Suppressor macrophage treated with lipopolysaccharide for 1 hour (primary cell): ENCODE measurements at places on chromosomes 3 and 15.
A peak's percentile ranks its signal among the peaks of the same experiment; 100 is the strongest.

DNA sequence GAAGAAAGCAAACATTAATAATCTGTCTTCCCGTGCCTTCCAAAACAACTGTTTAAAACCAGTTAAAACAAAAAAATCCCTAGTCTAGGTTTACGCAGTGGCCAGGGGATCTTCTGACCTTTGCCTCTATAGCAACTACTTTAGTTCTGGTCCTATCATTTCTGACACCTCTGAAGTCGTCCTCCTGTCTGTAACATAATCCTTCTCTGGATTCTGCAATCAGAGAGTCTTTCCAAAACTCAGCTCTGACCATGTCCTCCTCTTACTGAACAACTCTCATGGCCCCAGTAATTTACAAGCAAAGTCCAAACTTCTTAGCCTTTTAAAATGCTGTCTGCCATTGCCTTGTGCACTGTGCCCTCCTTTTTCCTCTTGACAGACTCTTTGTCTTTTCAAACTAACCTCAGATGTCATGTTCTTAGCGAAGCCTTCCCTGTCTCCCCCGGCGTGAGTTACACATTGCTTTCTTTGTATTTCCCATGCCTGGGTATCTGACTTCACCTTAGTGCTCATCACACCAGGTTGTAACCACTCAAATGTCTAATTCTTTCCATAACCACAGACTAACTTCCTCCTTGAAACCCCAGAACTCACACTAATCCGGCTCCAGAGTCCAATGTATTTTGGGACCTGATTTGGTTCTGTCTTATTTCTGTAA, 105.2 kb upstream of the BNIP2 start:
- no peak for DNase-seq

DNA sequence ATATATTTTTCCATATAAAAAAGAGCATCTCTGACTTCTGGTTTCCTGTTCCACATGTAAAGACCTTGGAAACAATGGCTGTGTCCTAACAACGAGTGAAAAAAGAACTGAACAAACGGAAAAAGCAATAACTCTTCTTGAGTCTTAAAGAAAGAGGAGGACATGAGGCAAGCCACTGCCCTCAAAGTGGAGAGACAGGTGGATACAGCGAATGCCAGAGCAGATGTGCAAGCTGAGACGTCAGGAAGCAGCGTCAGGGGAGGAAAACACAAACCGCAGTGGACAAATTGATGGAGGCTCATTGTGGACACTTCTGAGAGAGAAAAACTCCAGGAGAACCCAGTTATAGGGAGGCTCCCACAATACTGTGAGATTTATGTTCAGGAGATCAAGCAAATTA, 208.0 kb upstream of the MME start:
- DNase-seq: no peak

DNA sequence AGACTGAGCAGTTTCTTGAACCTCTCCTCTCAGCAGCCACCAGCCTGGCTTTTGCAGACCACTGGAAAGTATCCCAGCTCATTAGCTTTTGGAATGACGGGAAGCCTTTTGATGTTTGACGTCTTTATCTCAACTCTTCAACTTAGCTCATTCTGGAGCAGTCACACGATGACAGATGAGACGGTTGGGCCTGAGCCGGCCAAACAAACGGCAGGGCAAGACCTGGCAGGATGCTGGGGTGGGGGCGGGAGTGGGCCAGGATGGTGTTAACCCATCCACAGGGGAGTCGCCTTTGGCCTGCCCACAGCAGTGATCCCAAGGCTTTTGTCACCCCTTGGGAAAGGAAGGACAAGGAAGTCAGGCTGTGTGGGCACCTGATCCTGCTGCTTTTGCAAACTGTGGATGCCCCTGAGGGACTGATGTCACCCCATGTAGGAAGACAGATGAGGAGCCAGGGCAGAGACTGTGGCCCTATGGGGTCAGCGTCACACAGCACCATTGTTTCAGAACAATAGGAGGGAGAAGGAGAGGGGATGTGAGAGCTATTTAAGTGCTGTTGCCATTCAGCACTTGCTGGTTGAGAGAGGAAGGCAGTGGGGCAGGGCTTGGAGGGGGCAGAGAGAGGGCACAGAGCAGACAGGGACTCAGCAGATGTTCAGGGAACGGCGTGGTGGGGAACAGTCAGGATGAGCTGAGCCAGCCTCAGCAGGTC, 121.9 kb upstream of the CTDSPL start:
- no peak for DNase-seq

GRCh38 chr3:59578129-59578528, 528.3 kb upstream of the CFAP20DC start:
- no peak for DNase-seq

- DNase-seq: peak; percentile 11
Measured at GRCh38 chr15:48855501-48856440, 22.2 kb upstream of the EID1 start.

DNA sequence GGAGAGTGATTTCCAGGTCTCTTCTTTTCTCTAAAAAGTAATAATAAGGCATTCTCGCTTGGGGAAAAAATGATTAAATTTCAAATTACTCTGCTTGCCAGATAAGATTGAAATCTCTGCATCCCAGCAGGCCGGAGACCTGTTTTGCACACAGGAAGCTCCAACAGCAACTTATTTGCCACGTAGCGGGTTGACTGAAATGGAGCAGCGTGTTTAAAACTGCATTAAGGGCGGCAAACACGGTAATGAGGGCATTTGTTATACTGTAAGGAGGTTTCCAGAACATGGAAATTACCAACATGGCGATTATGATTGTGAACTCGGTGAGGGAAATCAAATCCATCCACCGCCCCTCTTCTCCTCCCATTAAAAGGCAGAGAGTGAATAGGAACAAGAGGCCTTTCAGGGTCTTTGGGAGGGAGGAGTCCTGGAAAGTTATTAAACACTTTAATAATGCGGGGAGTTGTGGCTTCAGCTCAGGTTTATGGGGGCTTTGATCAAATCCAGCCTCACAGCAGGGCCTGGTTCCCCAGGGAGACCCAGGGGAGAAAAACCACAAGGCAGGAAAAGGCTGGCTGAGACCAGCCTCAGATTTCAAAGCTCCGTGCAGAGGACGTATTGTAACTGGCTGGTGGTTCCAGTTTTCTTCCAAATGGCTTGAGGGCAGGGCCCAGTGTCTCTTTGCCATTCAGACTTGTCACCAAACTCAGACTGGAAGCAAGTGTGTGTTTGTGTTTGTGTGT, 242.3 kb downstream of the TLE3 start:
- DNase-seq: no peak

DNA sequence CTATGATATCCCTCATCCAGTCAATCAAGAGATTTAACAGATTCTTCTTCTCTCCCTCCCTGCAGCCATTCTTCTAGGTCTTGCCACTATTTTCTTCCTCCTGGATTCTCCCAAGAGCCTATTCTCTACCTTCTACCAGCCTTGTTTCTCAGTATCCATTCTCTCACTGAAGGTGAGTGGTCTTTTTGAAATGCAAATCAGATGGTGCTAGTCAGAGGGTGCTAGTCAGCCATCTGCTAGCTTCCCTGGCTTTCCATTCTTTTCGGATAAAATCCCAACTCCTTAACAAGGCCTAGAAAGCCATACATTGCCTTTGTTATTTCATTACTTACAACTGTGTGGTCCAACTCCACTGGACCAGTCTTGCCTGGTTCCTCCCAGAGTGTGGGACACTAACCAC, 734.3 kb upstream of the CFAP20DC start:
- DNase-seq: no peak

GRCh38 chr3:156812521-156813335, 13.4 kb upstream of the LEKR1 start:
- DNase-seq: peak; percentile 54

DNA sequence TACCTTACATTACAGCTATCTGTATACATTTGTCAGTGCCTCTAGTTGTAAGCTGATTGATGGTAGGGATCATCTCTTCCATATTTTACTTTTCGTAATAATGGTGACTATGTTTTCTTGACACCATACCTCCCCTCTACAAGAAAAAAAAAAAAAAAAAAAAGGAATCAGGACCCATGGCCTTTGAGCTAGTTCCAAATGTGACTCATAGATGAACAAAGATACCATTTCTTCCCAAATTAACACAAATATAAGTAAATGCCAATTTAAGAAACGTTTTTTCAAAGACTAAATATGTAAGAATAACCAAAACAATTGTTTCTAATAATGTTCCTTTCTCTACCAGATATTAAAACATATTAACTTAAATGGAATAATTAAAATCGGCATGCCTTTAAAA, 23.1 kb downstream of the UBE3A start:
- DNase-seq: no peak

- no peak for DNase-seq
Measured at GRCh38 chr15:68223171-68223570, 6.4 kb downstream of the CLN6 start.

DNA sequence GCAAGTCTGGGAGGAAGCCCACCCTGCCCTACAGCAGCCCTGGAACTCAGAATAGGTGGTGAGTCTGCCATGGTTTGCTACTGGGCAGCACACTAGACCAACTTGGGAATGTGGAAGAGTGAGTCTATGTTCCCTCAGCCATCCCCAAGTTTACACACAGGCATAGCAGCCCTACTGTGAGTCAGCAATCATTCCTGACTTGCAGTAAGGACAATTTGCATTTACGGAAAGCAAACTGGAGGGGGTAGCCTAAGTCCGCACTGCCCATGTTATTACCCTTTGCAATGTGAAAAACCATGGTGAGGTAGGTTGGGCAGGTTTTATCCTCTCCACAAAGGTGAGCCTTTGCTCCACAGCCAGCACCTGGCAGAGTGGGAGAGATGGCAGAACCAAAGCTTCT, 4.6 kb downstream of the TCTA start:
- DNase-seq: no peak

DNA sequence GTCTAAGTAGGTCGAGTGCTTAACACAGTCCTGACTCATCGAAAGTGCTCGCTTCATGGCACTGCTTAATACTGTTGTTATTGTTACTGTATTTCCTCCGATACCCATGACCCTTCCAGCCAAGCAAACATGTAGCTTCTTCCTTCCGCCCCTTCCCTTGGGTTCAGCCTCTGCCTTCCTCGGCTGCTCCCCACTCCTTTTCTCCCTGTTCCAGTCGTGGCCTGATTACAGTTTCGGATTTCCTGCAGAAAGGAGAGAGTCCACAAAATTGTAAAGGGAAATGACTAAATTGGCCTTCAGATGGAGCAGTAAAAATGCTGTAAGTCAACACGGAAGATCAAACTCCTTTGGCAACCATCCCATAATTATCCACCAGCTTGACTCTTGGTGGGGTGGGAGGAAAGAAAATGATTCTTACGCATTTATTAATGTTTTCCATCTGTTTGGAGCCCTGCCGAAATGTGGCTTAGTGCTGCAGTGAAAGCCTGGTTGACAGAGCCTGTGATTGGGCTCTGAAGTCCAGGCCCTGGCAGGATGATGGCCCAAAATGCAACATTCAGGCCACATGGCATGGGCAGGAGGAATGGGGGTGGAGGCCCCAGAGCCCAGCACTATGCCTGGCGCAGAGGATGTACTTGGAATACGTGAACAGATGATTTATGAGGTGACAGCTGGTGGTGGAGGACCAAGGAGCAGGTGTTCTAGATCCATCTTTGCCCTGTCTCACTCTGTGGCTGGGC, 37.6 kb downstream of the FAM3D start:
- no peak for DNase-seq

DNA sequence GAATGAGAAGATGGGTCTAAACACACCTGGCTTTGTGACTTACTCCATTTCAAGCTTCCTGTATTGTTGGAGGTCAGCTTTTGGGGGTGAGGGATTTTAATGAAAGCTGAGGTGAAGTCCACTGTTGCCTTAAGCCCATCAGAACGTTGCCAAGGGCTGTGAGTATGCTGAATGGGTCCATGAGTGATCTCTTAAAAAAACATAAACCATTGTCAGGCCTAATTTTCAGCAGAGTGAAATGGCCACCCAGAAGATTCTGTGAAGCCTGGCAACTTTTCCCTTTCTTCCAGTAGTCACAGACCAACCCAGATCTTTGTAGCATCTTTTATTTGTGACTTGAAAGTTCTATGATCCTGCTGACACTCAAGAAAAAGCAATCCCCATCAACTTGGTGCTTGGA, 87.0 kb downstream of the SMAD3 start:
- DNase-seq: no peak

DNA sequence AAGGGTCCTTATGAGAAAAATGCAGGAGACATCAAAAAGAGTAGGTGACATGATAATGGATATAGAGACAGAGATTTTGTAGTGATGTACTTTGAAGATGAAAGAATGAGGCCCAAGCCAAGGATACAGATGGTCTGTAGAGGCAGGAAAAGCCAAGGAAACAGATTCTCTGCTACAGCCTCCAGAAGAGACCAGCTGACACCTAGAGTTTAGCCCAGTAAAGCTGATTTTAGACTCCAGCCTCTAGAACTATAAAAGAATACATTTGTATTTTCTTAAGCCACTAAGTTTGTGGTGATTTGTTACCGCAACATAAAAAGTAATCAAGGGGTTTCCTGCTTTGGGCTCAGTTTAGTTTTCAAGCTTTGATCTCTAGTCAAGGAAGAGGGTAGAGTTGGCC, 64.8 kb downstream of the STRIT1 start:
- no peak for DNase-seq

- DNase-seq: no peak
Measured at GRCh38 chr3:29128001-29128400, 152.9 kb upstream of the RBMS3 start.

GRCh38 chr15:76235186-76235826, 76.0 kb downstream of the ETFA start:
- peak; percentile 68 for DNase-seq

- peak; percentile 71 for DNase-seq
Measured at GRCh38 chr3:101146946-101147345, 153.7 kb upstream of the ABI3BP start.

DNA sequence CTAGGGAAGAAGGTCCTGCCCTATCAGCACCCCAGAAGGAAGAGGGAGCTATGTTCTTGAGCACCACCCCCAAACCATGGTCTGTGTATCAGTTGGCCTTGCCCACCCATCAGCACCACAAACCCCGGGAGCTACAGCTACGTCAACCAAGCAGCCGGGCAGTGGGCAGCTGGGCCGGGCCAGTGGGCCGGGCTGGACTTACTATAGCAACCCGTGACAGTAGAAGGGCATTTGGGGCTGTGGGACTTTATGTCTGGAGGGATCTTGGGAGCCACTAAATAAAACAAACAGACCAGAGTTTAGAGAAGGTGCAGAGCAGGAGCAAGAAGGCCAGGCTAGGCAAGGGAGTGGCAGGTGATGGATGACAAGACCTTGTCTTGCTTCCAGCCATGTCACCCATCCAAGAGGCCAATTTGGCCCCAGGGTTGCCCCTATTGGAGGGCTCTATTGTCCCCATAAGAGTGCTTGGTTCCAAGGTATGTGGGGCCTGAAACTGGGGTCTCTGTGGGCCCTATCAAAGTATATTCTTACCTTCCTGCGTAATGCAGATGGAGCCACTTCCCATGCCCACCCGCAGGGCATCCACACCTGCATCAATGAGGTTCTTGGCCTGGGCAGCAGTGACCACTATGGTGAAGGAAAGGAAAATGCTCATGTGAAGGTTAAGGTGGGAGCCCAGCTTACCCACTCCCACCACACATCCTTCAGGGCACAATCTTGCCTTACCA, 3.2 kb downstream of the IMPDH2 start:
- no peak for DNase-seq

DNA sequence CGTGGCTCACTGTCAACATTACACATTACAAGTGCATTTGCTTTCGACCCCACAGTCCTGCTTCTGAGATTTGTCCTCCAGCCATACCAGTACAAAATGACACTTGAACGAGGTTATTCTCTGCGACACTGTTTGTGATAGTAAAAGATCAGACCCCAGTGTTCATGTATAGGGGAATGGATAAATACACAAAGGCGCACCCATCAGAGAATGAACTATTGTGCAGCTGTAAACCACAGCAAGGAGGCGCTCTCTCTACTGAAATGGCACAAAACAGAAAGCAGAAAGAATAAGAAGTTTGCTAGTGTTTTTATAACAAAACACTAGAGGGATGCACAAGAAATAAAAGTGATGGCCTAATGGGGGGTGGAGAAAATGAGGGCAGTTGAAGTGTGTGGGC, 4.9 kb upstream of the CHSY1 start:
- DNase-seq: no peak

- DNase-seq: no peak
Measured at GRCh38 chr3:173745952-173746682, 348.6 kb downstream of the NLGN1 start.
